Smooth muscle cell of the brain vasculature (primary cell): ENCODE measurements at places on chromosomes 7 and 10.

DNA sequence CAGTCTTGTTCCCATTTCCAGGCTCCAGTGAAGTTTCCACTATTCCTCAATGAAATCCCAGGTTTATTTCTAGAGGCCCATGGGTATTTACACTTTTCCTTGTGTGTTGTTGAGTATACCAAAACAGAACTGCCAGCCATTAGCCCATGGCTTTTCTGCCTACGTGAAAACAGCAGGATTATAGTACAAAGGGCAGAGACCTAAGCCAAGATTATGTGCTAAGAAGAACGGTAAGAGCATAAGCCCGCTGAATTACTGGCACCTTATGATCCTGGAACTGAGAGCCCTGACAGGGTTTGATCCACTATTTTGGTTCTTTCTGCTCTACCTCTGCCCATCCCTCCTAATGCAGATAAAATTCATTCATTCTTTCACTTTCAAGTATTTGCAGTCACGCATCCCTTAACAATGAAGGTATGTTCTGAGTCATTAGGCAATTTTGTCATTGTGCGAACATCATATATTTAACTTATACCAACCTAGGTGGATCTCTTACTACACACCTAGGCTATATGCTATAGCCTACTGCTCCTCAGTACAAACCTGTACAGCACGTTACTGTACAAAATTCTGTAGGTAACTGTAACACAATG is 16.0 kb downstream of the SEMA3C start:
- no peak for DNase-seq

GRCh38 chr10:88827671-88828070 is 24.0 kb downstream of the ANKRD22 start:
- DNase-seq: no peak

- no peak for DNase-seq
Measured at GRCh38 chr10:17842641-17843040, 33.5 kb downstream of the MRC1 start.

GRCh38 chr10:89363729-89364442 is 14.0 kb upstream of the IFIT1B start:
- DNase-seq: no peak

DNA sequence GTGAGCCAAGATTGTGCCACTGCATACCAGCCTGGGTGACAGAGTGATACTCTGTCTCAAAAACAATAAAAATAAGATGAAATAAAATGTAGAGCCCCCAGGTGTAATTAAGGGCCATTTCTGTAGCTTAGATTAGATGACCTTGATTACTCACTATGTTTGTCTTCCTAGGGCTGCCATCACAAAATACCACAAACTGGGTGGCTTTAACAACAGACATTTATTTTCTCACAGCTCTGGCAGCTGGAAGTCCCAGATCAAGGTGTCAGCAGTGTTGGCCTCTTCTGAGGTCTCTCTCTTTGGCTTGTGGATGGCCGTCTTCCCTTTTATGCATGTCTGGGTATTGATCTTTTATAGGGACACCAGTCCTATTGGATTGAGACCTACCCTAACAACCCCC is 6.1 kb downstream of the PTER start:
- DNase-seq: no peak

DNA sequence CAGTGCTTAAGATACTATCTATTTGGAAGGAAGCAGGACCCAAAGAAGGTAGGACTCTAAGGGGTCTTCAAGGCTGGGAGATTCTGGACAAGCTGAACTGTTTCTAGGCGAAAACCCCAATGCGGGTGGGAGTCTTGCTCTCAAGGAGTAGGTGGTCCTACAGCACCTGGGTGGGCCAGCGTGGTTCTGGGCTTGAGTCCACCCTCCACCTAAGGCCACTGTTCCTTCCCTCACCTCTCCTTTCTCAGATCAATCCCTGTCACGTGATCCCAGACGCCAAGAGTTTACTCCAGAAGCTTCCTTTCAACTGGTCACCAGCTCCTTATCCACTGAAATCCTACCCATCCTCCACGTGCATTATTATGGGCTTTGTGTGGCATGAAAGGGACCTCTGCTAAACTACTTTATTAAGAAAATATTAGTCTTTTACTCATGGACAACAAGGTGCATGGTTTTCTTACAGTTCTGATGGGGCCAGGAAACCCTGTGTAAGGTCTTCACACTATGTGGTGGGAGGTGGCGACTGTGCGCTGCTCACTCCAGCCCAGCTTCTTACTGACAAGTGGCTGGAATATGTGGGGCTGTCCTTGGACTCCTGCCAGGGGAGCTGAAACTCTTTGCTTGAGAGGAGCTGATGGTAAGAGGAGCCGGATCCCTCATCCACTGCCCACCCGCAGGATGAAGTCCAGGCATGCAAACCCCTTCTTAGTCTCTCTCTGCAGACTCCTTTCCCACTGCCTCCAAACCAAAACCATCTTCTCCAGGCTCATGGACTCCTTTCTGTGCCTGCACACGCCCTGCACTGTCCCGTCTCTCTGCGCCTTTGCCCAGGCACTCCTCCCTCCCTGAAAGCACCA is 1.6 kb downstream of the ZNF746 start:
- DNase-seq: peak; percentile 55

DNA sequence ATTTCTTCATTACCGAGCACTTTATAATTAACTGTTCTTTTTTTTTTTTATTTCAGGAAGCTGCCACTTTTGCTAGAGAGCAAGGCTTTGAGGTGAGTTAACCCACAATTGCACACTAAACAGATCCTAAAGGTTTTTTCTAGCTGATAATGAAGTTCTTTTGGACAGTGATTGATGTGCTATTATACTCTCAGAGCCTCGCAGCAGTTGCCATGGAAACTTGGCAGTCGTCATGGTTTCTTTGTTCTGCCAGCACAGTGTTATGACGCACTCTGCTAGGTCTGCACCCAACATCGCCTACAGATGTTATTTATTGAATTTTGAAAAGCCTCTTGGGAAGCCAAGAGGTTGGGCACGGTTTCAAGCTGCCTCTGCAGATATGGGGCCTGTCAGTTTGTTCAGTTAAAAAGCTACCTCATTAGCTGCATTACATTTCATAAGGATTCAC is 237.2 kb upstream of the KAT6B start:
- peak; percentile 91 for DNase-seq

- DNase-seq: no peak
Measured at GRCh38 chr7:50787825-50788224, 5.1 kb upstream of the GRB10 start.

GRCh38 chr7:116342125-116342524 is 131.8 kb downstream of the TES start:
- no peak for DNase-seq

DNA sequence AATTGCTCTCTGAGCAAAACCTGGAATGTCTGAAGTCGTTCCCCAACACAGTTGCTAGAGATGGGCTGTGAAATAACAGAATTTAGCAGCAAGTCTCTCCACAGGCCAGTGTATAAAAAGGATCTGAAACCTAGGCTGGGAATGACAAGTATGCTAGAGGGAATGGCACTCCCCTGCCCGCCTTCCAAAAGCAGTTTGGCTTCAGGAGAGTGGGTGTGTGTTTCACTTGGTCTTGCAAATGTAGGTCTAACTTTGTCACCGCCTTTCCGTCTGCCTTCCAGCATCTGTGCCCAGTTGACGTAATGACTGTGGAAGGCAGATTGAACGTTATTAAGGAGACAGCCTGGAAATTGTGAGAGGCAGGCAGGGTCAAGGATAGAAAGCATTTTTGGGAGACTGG is 18.0 kb upstream of the MTURN start:
- no peak for DNase-seq

DNA sequence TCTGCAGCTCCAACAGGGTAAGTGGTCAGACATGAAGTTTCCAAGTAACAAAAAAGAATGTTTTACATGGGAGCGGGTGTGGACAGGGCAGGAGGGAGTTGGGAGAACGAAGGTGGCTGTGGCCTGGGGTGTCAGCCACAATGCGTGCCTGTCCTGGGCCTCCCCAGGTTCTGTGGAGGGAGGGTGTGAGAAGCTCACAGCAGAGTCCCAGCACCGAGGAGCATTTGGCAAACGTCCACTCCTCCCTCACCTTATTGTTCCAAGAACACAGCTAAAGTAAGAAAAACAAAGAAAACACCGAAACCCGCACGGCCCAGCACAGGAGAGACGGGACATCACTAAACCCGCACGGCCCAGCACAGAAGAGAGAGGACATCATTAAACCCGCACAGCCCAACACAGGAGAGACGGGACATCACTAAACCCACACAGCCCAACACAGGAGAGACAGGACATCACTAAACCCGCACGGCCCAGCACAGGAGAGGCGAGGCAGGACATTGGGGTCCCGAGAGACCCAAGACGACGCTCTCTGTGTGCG is 226.4 kb downstream of the MAD1L1 start:
- no peak for DNase-seq

- DNase-seq: no peak
Measured at GRCh38 chr7:99825452-99825851, 2.4 kb upstream of the CYP3A43 start.

DNA sequence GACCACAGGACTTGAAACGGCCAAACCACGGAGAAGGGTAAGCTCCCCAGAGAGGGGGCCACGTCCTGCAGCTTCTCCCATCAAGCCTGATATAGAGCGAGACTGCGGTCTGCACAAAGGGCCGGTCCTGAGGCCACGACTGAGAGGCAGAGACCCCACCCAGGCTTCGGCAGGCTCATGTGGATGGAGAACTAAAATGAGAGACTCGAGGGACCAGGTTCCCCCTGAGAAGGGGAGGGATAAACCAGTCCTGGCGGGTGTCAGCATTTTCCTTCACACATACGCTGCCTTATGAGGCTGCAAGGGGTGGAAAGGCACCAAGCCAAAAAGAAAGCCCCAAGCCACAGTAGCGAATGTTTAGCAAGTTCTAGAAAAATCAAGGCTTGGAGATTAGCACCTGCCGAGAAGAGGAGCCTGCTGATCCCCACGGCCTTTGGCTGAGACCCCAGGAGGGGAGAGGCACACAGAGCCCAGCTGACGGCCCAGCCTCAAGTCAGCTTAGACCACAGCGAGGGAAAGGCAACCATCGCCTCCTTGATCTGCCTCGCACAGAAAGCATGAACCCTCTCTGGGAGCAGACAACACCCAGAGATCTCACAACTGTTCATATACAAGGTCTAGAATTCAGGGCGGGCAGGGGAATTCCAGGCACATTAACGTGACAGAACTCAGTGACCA is 92.6 kb upstream of the RNF32 start:
- DNase-seq: no peak

- DNase-seq: no peak
Measured at GRCh38 chr7:122055073-122055472, 89.0 kb downstream of the AASS start.

DNA sequence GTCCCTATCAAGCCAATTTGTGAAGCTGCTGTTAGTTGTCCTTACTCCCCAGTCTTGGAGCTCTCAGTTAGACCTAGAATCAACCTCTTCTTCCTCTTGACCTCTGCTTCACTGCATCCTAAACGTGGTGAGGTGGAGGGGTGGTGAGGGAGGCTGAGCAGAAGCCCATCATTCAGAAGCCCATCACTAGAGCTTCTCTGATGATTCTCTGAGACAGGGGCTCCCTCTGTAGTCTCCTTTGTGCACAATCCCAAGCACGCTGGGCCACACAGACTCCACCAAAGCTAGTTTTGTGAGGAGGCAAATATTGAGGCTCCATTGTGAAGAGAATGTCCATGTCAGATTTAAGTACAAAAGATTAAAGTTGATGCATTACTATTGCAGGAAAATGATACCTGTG is 163.8 kb upstream of the PRSS1 start:
- DNase-seq: no peak
